Stomach (tissue), 19 donors: ENCODE measurements at places on chromosomes 5 and 9.

DNA sequence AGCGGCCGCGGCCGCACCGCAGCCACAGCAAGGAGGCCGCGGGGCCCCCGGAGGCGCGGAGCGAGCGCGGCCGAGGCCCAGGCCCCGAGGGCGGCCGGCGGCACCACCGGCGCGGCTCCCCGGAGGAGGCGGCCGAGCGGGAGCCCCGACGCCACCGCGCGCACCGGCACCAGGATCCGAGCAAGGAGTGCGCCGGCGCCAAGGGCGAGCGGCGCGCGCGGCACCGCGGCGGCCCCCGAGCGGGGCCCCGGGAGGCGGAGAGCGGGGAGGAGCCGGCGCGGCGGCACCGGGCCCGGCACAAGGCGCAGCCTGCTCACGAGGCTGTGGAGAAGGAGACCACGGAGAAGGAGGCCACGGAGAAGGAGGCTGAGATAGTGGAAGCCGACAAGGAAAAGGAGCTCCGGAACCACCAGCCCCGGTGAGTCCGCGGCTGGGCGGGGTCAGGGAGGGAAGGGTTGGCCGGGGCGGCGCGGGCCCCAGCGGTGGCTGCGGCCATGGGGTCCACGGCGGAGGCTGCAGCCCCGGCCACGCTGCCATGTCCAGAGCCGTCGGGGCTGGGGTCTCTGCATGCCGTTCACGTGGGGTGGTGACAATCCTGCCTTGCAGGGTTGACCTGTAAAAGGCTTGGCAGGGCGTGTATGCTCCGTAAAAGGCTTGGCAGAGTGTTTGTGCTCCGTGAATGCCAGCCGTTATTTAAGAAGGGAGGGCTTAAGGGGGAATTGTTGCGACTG is 146.0 kb downstream of the CACNA1B start:
- DNase-seq, result peak; percentile 17

DNA sequence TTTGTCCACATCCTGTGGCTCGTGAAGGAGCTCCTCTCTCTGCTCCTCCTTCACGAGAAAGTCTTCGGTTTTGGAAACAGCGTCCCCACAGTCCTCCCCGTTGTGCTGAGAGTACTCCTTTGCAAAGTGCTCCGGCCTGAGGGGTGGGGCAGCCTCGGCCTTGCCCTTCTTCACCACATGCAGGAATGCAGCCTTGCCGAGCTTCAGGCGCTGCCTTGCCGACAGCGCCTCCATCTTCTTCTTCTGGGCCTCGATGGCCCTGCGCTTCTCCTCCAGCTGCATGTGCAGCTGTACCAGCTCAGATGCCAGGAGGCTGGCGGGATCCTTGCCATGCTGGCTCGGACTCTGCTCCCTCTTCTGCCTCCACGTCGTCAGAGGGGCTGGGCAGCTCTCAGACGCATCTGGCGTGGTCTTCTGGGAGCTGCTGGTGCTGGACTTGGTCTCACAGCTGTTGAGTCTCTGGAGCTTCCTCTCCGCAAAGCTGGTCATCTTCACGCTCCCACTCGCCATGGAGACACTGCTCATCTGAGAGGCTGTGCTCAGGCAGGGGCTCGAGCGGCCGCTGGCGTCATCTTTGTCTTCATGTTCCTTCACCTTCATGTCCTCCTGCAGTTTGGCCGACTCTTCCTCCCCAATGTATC is 85.5 kb downstream of the CAMSAP1 start:
- DNase-seq, result peak; percentile 15

DNA sequence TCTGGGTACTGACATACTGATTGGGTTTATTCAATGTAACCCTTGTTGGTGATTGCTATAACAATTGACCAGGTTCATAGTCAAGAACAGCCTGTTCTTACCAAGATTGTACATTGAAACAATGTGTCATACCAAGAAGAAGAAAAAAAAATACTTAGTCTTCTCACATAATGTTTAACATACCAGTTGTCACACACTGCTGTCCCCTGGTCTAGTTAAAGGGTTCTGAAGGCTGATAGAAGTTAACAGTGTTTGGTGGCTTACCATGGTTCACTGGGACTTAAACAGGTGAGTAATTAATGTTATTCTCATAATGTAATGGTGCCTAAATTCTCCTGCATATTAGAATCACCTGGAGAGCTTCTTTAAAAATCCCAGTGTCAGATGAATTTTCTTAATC is 18.5 kb upstream of the CDC42SE2 start:
- no peak for DNase-seq

DNA sequence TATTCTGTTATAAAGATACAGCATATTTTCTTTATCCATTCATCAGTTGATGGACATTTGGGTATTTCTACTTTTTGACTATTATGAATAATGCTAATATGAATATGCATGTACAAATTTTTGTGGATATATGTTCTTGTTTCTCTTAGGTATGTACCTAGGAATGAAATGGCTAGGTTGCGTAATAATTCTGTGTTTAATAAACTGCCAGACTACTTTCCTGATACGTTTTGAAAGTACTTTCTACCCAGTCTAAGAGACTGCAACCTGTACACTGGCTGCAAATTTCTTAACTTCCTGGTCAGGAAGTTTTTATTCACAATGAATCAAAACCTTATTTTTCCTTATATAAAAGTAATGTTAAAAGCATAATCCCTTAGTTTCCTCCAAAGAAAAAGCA is 93.9 kb upstream of the STARD4 start:
- no peak for DNase-seq

GRCh38 chr9:37740631-37741328 is 12.8 kb upstream of the TRMT10B start:
- DNase-seq, result no peak

GRCh38 chr5:82560561-82560960 is 282.4 kb upstream of the RPS23 start:
- DNase-seq, result no peak

DNA sequence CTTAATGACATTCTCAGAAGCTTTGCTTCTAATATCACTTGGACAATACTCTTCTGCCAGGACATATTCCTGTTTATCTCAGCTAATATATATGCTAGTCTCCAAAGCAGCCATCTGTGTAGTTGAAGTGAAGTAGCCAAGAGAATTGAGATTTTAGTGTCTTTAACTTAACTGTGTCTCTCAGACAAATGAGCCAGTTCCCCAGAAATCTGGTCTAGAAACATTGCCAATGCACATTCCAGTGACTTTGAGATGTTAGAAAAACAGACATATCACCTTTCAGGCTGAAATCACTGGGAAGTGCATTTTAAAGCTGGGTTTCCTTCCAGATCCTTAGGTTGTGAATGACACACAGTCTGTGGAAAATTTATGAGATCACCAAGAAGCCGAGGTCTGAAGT is 114.6 kb downstream of the MTX3 start:
- no peak for DNase-seq

GRCh38 chr9:3359048-3359692 is 166.6 kb downstream of the RFX3 start:
- no peak for DNase-seq

- DNase-seq, result no peak
These were observed at the start of gene ADAMTS19 for GRCh38 chr5:129459777-129460671. TSS of gene ADAMTS19 (plus strand) at chr5:129460298. CDS start at chr5:129460392, 94 bp downstream.

- DNase-seq, result peak; percentile 54
These were observed 1.1 kb downstream of the PRR7 start for GRCh38 chr5:177447611-177448243.

GRCh38 chr5:135208555-135208902 is 174.5 kb upstream of the PITX1 start:
- no peak for DNase-seq

GRCh38 chr5:105659396-105659795 is 2011.3 kb downstream of the EFNA5 start:
- no peak for DNase-seq
